ENCODE measurements at places on chromosomes 3 and 15. TPM values are rescaled to one million over a fixed set of nuclear protein-coding genes. Genes with fewer than 3 reads are reported as not detected.
A peak's percentile ranks its signal among the peaks of the same experiment; 100 is the strongest.

DNA sequence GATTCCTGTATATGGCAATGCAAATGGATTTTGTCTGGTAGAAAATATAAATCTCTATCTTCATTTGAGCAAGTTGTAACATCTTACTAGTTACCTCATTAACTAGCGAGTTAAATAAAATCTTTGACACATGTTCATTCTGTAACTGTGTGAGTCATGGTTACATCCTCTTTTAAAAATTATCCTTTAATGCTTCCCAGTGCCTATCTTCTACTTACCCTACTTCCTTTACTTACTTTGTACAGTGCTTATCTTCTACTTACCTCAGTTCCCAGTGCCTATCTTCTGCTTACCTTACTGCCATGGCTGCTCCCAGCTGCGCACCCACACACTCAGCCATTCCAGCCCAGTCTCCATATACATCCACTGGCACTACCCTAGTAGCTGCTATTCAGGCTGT is 71.9 kb upstream of the GOLGA8B start:
- no peak for DNase-seq

- DNase-seq = no peak
Observed at GRCh38 chr3:136122006-136122405, 74.1 kb downstream of the MSL2 start.

- no peak for DNase-seq
Observed at GRCh38 chr15:36432161-36432560, 147.3 kb upstream of the CDIN1 start.

The MTHFS gene
- total RNA-seq = 17.9 TPM

DNA sequence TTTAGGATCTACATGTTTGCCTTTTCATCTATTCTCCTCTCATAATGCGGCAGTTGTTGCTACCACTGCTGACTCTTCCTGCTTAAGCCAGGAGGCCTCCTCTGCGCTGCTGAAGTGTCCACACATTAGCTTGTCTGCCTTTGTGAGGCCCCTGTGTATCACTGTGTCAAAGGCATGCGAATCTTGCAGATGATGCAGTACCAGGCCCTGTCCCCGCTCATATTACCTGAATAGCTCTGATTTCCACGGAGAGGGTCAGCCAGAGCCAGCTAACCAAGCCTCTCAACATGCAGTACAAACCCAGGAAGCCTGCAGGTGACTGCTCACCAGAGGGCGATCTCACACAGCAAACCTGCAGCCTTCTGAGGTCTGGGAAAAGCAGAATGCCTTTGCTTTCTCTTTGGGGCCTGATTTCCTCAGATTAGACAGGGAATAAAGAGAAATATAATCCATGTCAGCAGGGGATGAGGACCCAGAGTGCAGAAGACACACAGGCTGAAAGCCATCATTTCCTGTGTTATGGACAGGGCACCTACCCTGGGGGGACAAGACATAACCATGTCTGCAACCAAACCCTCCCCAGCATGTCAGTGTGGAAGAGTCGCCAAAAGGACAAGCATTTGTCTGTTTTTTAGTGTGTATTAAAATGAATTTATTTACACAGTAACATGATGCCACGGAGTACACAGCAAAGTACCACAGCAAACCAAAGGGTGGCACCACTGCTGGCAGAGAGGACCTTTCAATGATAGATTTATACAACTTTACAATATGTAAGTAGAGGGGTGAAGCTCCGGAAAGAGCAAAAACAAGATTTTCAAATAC is 36.8 kb upstream of the TSPAN3 start:
- DNase-seq = peak; percentile 56

- no peak for DNase-seq
Observed at GRCh38 chr3:129620828-129621559, 14.5 kb upstream of the PLXND1 start.

The PPP1R14D gene
- not detected for total RNA-seq

DNA sequence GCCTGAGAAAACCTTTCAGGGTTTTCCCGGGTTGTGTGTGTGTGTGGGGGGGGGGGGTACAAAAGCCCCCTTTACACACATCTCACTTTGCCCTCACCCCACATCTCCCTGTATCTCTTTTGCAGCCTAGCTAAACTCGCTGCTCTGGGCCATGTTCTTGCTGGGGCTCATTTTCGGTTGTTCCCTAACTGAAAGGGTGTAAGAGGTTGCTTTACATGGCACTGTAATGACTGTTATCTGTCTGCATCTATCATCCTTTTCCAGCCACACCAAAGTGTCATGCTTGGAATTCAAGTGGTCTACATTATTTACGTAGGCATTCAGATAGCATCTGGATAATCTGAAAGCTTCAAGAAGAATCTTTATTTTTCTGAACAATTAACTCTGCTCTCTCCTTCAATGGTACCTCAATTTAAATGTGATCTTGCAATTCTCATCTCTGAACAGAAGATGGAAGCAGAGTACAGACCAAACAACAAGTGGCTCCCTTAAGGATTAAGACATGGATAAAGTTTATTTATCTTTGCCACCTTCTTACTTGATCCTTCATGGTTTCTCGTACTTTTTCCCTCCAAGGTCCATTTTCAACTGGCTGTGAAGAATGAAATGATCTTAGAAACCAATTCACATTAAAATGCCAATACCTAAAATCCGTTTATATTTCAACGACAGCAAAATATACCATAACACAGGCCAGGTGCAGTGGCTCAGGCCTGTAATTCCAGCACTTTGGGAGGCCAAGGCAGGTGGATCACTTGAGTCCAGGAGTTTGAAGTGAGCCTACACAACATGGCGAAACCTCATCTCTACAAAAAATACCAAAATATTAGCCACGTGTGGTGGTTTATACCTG is 34.9 kb downstream of the DCLK3 start:
- DNase-seq = no peak

GRCh38 chr15:76274226-76274625 is 37.0 kb downstream of the ETFA start:
- no peak for DNase-seq

The SSUH2 gene
- 1.8 TPM for total RNA-seq

The SI gene
- total RNA-seq = 1.2 TPM

The CKMT1B gene
- total RNA-seq = 14.0 TPM

DNA sequence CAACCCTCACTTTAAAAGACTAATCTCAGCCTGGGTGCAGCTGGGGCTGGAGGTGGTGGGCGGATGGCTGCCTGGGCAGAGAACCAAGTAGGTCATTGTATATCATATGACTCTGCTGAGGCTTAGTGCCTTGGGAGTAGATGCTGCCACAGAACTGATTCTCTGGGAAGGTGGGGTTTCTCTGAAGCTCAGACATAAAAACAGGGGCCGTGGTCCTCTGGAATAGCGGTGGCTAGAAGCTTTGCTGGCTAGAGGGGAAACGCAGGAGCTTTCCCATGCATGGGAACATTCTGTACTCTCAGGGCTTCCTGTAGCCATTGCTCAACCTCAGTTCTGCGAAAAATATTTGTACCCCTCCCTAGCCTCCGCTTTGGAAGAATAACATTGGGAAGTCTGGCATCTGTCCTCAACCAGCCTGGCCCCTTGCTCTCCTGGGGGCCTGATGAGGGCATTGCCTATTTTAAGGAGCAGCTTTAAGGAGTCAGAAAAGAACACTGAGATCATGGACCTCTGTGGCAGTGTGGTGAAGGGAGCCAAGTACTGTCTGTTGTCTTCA is 14.7 kb downstream of the TIMP4 start:
- peak; percentile 29 for DNase-seq

- DNase-seq = no peak
Observed at GRCh38 chr3:51216291-51216690, 168.8 kb upstream of the MANF start.

Measured in stomach (tissue), 19 donors.